CD4-positive, alpha-beta T cell treated with Interleukin-6 at 100 ng/mL for 8 hours (primary cell): ENCODE measurements at places on chromosomes 3 and 15.

- DNase-seq, result no peak
These were observed 650 bp upstream of the MORC1 start for GRCh38 chr3:109118584-109118983.

- no peak for DNase-seq
These were observed 75.1 kb downstream of the FBLN2 start for GRCh38 chr3:13624021-13624420.

DNA sequence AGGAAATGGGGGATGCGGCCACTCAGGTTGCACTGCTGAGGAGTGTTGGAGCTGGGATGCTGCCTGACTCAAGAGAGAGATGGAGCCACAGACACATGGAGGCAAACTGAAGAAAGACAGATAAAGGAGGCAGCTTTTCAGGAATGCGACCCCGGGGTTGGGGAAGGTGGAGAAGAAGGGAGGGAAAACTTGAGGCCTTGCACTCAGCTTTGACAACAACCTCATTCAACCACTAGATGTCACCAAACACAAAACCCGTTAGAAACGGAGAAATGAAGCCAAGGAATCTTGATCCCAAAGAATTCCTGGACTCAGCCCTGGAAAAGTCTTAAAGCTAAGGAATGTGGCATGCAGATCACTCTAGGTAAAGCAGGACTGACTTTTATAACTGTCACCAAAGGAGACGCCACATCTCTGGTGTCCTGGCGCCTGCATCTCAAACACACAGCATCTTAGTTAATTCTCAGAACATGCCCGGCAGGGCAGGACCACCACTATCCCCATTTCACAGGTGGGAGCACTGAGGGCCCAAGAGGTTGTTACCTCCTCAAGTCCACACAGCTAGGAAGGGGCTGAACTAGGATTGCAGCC, 59.6 kb upstream of the LMCD1 start:
- DNase-seq, result no peak

GRCh38 chr15:70320482-70320881, 222.8 kb upstream of the TLE3 start:
- no peak for DNase-seq

DNA sequence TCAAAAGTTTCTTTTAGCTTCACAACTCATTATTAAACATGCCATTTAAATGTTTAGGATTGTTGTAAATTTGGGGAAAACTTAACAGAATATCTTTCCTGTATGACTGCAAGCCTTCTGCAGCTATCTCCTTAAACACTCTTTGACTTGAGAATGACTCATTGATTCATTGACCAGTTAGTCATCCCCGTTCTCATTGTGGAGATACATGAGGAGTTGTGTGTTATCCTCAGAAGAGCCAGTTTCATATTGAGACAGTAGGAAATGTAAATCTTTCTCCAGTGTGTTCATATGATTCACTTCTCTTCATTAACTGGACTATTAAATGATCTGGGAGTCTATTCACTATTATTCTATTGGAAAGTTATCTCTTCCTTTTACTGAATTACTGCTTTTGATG, 83.0 kb downstream of the CRYGS start:
- no peak for DNase-seq

- no peak for DNase-seq
These were observed 93.5 kb downstream of the RFX7 start for GRCh38 chr15:56150204-56150603.

GRCh38 chr15:81507831-81508230, 133.8 kb upstream of the TMC3 start:
- DNase-seq, result no peak

DNA sequence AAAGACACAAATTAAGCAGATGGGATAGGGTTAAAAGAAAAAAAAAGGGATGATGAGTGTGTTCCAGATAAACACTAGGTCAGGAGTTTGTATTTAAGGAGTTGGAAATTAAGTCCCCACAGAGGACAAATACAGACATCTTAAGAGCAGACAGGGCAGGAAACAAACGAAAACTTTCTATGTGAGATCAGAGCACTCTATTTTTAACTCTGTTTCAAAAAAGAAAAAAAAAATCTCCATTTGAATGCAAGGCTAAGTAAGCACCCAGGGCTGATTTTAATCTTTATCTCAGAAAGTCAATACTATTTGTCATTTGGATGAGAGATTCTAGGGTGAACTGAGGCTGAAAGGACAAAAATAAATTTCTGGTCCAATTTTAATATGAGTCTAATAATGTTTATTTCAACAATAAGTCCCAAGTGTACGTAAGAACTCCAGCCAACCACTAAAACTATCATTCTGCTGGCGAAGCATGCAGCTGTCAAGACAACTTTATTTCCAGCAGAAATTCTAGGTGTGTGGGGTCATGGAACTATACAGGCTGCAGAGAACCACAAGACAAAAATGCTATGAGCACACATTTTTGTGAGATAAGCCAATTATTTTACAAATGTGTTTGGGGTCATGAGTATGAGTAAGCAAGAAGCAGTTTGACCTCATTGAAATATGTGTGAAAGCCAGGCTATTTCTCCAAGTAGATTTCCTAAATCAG, 186.1 kb downstream of the FMN1 start:
- no peak for DNase-seq

- DNase-seq, result no peak
These were observed 2.2 kb downstream of the ADCY5 start for GRCh38 chr3:123446610-123447109.

DNA sequence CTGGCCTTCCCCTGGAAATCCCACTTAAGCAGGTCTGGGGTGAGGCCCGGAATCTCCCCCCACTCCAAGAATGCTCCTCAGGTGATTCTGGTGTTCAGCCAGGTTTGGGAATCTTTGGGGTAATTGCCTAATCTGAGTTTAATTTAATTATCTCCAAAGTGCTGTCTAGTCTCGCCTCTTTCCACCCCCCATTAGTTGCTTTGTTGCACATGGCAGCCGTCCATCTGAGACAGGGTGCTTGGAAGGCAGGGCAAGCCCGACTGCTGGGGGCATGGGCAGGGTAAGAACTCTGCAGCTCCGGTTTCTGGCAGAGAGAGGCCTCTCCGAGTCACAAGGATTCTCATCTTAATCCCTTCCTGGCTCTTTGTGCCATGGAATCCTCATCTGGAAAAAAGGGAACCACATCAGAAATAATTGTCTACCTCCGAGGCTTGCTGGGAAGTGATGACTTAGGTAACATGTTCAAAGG, 15.0 kb downstream of the IL17RD start:
- no peak for DNase-seq
